ENCODE measurements at places on chromosomes 7 and 10.

DNA sequence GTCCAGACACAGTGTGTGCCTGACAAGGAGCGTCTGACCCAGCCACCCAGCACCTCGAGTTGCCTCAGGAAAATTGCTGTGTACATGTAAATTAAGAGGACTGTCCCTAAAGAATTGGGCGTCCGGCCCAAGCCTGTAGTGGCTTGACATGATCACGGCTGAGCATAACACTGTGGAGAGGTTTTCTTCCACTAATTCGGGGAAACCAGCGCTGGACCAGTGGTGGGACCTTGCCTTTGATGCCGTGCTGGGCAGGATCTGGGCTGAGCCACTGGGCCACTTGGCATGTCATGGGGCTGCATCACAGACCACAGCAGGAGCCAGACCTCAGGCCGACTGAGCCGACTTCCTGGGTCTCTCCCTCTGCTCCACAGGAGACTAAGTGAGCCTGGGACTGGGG, 282.5 kb downstream of the GLRX3 start:
- no peak for DNase-seq

- DNase-seq = no peak
Observed at GRCh38 chr10:132183046-132183445, 3.7 kb upstream of the DPYSL4 start.

DNA sequence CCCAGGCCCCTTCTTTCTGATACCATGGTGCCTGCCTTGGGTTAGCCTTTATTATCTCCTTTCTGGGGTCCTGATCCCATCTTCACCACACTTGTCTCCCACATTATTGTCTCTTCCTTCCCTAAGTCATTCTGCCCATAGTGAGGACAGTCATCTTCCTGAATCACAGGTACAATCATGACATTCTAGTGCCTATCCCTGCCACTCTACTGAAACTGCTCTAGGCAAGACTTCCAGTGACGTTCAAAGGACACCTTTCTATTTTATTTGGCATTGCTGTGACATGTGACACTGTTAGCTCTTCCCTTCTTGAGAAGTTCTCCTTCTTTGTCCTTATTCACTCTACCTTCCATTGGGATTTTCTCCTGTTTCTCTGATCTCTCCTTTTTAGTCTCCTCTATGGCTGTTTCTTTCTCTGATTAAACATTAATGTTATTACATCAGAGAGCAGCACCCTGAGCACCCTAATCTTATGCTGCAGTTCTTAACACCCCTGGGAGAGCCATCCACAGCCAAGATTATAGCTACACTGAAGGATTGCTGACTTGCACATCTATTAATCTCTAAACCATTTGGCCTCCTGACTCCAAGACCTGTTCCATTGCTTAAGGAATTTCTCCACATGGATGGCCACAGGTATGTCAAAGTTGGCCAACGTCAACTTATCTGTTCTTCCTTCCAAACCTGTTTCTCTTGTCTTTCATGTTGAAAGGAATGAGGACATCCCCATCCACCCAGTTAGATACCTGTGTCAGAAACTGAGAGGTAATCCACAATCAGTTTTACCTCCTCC, 10.9 kb downstream of the MACC1 start:
- no peak for DNase-seq

DNA sequence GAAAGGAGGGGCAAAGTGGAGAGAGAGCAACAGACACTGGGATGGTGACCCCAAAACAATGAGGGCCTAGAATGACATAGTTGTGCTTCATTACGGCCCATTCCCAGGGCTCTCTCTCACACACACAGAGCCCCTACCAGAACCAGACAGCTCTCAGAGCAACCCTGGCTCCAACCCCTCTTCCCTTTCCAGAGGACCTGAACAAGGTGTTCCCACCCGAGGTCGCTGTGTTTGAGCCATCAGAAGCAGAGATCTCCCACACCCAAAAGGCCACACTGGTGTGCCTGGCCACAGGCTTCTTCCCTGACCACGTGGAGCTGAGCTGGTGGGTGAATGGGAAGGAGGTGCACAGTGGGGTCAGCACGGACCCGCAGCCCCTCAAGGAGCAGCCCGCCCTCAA, 20.7 kb downstream of the PRSS2 start:
- DNase-seq = no peak

- peak; percentile 78 for DNase-seq
Observed at GRCh38 chr10:97333351-97333600, 1.3 kb downstream of the FRAT2 start.

GRCh38 chr7:150753239-150753638, 16.0 kb downstream of the GIMAP5 start:
- DNase-seq = no peak

GRCh38 chr10:47160261-47160908, 139.6 kb upstream of the GDF10 start:
- no peak for DNase-seq

- peak; percentile 19 for DNase-seq
Observed at GRCh38 chr7:1553512-1554210, 2.3 kb downstream of the TMEM184A start.

GRCh38 chr7:117800406-117800805, 72.8 kb downstream of the CTTNBP2 start:
- DNase-seq = no peak

GRCh38 chr7:11557627-11558026, 274.4 kb downstream of the THSD7A start:
- DNase-seq = peak; percentile 61

GRCh38 chr7:36303202-36304098, 86.2 kb upstream of the ANLN start:
- peak; percentile 98 for DNase-seq

DNA sequence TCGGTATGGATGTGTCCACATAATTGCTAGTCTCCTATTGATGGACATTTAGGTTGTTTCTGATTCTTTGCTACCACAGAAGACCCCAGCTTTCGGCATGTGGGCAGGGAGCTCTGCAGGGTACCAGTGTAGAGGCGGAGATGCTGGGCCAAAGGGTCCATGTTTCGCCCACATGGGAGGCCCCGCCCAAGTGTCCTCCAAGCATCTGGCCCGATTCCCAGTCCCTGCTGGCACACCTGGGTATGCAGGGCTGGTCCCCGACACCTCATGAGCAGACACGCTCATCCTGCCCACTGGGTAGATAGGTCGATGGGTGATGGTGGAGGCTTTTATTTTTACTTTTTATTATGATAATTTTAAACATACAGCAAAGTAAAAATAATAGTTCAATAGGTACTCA, 19.4 kb upstream of the TBRG4 start:
- DNase-seq = no peak

- DNase-seq = peak; percentile 96
Observed at GRCh38 chr10:33005322-33006301, 47.6 kb upstream of the ITGB1 start.

GRCh38 chr7:134744569-134744968, 34.9 kb upstream of the CALD1 start:
- no peak for DNase-seq

- DNase-seq = peak; percentile 84
Observed at GRCh38 chr7:75993689-75994387, 557 bp downstream of the TMEM120A start.

DNA sequence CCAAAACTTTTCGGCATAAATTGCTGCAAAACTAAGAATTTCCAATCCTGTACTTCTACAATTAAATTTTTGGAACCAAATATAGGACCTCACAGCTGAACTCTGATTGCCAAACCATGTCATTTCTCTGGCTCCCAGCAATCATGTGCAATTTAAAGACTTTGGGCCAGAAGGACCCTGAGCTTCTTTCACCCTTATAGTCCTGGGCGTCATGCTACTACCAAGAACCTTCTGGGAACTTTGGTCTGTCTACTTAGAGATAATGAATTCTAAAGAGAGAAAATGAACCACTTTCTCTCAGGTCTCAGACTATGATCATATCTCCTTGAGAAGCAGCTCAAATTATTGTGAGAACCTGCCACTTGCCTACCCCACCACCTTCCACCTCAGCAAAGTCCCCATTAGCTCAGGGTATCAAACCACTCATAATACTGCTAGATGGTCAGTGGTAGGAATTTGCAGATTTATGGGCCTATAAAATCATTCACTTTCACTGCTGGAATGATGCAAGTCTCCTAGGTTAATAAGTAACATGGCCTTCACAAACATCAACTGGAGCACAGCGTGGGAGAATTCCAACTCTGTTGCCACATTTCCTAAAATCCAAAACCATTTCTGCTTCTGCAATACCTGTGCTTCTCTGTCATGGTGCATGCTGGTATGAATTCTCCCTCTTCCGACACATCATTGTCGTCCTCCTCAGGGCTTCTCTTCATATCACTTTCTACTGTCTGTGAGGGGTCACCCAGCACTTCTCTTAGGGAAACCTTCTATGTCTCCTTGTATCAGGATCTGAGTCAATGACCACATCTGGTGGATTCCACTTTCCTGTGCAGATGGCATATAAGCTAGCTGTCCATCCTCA, 6.6 kb upstream of the WDR91 start:
- DNase-seq = no peak

DNA sequence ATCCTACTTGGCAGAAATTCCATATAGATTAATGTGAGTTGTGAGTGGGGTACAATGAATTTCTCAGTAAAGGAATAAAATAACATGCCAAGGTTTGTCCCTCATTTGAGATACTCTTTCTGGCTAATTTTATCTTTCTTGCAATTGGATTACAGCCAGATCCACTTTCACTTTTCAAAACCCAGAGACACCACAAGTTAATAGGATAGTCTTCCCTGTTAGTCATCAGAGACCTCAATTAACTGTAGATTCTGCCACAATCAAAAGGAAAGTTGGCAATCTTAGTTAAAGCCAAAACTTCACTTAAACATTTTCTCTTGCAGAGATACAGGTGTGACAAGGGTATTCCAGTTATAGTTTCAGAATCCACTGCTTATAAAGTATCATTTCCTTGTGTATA, 91.4 kb upstream of the PHYHIPL start:
- no peak for DNase-seq

DNA sequence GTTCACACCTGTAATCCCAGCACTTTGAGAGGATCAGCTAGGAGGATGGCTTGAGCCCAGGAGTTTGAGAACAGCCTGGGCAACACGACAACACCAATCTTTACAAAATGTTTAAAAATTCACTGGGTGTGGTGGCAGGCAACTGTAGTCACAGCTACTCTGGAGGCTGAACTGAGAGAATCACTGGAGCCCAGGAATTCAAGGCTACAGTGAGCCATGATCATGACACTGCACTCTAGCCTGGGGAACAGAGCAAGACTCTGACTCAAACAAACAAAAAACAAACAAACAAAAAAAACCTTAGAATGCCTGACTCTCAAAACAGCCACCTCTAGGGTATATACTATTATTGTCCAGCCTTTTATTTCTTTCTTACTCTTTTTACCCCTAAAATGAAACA, 56.5 kb upstream of the PAPSS2 start:
- DNase-seq = peak; percentile 18

DNA sequence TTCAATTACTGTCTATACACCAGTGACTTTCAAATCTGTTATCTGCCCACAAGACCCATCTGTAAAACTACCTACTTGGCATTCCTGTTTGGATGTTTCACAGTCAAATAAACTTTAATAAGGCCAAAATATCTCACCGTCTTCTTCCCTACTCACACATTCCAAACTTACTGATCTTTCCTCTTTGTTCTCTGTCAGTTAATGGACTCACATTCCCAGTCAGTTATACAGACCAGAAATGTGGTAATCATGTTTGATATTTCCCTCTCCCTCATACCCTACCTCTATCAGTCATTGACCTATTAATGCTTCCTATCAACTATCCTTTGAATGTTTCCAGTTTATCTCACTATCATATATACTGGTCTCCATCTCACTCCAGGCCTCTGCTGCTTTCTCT, 28.5 kb upstream of the HDAC9 start:
- no peak for DNase-seq

DNA sequence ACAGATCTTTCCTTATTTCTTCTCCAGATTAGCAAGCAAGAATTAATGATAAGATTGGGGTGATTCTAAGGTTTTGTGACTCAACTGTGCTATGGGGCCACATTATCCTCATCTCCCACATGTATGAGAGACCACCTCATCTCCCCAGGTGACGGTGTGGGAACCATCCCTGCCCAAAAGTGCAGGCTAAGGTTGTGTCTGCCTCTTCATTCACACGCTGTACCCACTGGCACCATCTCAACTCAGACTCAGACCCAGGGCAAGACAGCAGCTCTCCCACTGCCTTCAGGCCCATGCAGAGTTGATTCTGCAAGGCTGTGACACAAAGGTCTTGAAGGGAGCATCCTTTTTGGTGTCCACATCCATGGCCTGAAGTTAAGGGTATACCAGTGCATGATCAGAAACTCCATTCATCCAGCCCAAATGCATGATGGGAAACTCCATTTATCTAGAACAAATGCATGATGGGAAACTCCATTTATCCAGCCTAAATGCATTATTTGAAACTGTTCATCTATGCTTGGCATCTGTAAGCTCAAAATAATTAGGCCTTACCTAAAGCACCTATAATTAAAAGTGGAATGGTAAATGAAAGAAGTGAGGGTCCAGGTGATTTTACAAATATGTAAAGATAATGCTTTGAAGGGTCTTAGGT, 99.4 kb downstream of the TCERG1L start:
- no peak for DNase-seq

- DNase-seq = no peak
Observed at GRCh38 chr10:81109200-81109752, 571.6 kb downstream of the SH2D4B start.

- DNase-seq = no peak
Observed at GRCh38 chr10:3808689-3809199, 23.7 kb upstream of the KLF6 start.

- DNase-seq = no peak
Observed at GRCh38 chr10:105844676-105845570, 1203.8 kb downstream of the SORCS3 start.

DNA sequence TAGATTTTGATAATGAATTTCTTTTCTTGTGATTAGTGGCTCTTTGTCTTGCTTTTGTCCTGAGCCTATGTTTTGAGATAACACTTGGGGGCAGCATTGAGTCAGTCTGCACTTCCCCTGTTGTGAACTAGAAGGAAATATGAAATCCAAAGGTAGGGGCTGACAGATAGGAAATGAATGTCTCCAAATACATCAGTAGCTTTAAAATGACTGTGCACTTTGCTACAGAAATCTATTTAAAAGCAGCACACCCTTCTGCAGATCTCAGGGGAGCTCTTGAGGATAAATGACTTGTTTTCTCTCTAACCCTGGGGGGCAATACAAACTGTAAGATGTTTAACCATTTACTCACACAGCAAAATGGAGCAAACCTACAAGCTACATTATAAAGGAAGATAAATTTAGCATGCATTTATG, 176.0 kb upstream of the MYO3A start:
- no peak for DNase-seq

DNA sequence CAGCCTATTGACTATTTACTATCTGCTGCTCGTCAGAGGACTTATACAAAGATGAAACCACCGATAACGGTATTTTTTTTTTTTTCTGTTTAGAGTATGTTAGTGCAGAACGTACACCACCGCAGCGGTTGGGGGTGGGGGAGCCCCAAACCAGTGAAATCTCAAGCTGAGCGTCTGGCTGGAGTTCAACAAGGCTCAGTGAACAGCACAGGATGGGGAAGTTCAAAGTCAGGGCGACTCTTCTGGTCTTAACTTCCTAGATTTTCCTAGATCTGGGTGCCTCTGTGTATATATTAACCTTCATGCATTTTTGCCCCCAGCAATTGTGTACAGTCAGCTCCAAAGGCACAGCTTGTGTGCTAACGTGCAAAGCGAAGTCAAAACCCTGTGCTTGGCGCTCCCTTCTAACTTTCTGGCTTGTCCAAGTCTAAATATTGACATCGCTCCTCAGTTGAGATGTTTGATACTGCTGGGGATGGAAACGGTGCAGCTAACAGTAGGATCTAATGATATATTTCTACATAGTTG, 1.1 kb downstream of the RHOBTB1 start:
- peak; percentile 92 for DNase-seq

GRCh38 chr7:39651265-39651664, 27.9 kb downstream of the RALA start:
- peak; percentile 81 for DNase-seq

GRCh38 chr7:107043921-107044346, 571 bp upstream of the PRKAR2B start:
- no peak for DNase-seq
